ENCODE measurements at places on chromosomes 4 and X.

- no peak for DNase-seq
Observed at GRCh38 chr4:87260477-87260876, 40.1 kb upstream of the KLHL8 start.

DNA sequence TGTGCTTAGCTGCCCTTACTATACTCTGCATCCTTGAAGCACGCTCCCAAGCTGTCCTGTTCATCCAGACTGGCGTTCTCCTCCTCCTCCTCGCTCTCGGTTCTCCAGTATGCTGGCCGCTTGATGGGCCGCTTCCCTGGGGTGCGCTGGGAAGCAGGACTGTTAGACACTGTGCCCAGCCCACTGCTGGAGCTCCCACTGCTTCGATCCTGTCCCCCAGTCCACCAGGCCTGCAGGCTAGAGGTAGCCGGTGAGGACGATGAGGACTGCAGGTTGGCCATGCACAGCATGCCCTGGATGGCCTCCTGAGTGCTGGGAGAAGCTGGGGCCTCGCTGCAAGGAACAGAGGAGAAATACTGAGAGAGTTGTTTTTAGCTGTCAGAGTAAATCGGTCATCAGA, 59.4 kb downstream of the PHF8 start:
- DNase-seq = no peak

DNA sequence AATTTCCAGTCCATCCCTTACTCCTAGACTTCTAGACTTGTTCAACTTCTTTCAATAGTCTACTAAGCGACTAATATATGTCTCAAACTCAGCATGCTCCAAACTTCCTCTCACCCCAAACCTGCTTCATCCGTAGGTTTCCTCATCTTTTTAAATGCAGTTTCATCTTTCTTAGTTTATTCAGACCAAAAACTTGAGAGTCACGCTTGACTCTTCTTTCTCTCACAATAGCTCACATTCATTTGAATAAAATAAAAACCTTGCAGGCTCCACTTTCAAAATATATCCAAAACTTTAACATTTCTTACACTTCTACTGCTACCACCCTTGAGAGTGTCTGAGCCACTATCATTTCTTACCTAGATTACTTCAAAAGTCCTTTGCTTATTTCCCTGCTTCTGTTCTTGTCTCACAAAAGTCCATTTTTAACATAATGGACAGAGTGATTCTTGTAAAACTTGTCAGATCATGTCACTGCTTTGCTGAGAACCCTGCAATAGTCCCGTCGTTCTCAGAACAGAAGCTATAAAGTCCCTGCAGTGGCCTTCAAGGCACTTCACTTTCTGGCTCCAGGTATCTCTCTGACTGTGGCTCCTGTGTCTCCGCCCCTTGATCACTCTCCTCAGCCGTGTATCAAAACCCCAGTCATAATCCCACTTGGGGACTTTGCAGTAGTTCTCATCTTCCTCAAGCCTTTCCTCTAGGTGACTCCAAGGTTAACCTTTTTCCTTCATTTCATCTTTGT, 167.6 kb downstream of the ARHGAP24 start:
- no peak for DNase-seq

- DNase-seq = no peak
Observed at GRCh38 chrX:111354496-111354895, 57.5 kb downstream of the DCX start.

- no peak for DNase-seq
Observed at GRCh38 chr4:167000141-167000852, 234.0 kb downstream of the SPOCK3 start.

DNA sequence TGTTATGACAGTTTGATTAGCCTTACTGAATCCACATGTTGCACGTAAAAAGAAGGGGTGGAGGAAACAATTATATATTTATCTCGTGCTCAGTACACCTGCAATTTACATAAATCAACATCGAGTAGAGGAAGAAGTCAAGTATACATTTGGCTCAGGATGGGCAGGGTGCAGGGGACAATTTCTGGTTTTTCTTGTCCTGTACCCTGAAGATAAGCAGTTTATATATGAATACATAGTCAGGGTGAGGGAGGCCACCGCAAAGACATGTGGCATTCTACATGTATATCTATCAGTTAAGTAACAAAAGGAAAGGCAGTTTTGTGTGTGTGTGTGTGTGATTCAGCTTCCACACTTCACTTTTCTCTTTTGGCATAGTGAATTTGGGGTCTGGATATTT, 11.1 kb upstream of the EREG start:
- no peak for DNase-seq

GRCh38 chr4:65250916-65251315, 419.4 kb downstream of the EPHA5 start:
- DNase-seq = no peak

DNA sequence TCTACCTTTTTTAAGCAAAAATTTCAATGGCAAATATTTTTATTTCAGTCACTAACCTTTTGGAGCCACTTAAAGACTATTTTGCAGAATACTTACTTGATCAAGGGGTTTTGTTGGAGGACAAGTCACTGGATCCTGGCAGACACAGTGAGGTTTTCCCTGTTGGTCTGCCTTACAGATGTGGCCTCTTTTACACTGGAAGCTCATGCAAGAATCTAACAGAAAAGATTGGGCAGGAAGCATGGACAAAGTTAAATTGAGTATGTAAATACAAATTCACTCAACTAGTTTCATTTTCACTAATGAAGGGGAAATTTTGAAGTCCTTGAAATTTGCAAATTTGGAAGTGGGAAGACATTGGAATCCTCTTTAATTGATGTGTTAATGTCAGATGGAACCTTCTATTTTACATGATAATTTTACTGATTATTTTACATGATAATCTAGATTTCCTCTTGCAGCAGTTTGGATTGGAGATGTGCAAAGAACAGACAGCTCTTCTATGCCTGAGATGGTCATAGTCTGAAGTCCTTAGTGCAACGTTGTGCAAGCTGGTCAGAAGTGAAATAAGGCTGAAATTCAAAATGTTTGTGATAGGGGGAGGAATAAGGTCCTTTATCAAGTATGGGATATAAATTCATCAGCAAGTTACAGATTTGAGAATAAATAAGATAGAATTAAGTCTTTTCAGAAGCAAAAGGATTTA, 38.4 kb downstream of the SPARCL1 start:
- no peak for DNase-seq

Data from T follicular helper cell (primary cell).